Stimulated activated CD8-positive, alpha-beta memory T cell treated with anti-CD3 and anti-CD28 coated beads, Interleukin-7, amount 100 ng/mL, for 1 hour (primary cell): ENCODE measurements at places on chromosomes 2 and 18.

GRCh38 chr2:235358981-235359471 lies 134.8 kb upstream of the AGAP1 start:
- no peak for DNase-seq

- DNase-seq, result no peak
Observed at GRCh38 chr18:58633874-58634273, 5.0 kb upstream of the ALPK2 start.

DNA sequence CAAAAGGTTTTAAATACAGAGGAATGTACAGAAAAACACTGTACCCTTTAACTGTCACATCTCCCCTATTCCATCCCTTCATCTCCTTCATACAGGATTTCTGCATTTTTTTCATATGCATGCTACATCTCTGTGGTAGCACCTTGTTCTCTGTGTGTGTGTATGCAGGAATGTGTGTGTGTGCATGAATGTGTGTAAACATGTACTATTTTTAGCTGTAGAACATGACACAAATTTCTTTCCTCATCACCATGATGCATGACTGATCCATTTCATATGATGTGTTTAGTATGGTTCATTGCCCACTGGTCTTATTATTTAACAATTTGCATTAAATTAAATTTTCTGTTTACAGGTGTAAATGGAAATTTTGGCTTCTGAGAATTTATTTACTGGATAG lies 21.5 kb upstream of the ZEB2 start:
- DNase-seq, result no peak

- DNase-seq, result no peak
Observed at GRCh38 chr18:36176711-36177110, 10.6 kb upstream of the MOCOS start.

DNA sequence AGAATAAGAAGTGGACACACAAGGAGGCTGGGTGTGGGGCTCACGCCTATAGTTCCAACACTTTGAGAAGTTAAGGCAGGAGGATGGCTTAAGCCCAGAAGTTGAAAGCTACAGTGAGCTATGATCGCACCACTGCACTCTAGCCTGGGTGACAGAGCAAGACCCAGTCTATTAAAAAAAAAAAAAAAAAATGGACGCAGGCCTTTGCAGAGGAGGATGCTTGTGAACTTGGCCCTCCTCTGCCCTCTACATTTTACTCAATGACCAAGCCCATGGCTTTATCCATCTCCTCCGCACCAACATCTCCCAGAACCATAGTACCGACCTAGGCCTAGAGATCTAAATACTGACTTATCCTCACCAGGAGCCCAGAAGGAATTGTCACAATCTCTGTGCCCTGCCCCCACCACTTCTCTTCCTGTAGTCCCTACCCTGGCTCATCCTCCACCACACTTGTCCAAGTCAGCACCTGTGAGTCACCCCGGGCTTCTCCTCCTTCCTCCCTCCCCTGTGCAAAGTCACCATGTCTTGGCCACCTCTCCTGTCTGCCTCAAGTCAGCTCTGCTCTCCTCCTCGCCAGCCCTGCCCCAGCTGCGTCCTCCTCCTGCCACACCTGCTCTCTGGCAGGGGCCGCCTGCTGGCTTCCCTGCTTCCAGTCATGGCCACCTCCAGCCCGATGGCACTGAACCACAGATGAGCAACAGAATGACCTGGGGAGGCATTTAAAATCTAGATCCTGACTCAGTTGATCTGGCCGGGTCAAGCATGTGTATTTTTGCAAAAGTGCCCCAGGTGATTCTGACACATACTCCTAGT lies 35.8 kb upstream of the ASPRV1 start:
- no peak for DNase-seq

GRCh38 chr2:217838409-217838831 lies 164.4 kb downstream of the TNS1 start:
- DNase-seq, result no peak

DNA sequence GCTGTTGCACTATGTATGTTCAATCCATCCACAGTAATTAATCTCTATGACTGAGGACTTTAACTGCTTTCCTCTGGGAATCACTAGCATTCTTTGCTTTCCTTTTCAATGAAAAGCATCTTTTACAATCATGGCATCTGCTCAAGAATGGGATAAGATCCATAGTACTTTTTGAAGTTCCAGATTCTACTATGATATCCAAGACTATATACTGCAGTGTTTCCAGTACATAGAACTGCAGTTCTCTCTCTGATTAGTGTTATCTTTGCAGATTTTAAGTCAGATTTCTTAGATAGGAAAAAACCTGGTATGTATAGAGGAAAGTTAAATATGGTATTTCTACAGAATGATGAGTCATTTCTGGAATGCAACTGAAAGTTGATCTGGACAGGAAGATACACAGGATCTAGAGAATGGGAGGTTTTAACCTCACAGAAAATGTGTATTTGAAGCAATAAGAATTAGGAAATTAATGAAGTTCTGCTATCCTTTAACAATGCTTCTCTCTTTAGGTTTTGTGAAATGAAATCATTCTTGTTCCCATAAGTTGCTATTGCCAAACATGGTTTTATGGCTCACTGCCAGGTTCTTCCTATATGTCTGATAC lies 670.7 kb downstream of the ERBB4 start:
- DNase-seq, result no peak

GRCh38 chr2:1833046-1833445 lies 88.7 kb upstream of the PXDN start:
- DNase-seq, result no peak

DNA sequence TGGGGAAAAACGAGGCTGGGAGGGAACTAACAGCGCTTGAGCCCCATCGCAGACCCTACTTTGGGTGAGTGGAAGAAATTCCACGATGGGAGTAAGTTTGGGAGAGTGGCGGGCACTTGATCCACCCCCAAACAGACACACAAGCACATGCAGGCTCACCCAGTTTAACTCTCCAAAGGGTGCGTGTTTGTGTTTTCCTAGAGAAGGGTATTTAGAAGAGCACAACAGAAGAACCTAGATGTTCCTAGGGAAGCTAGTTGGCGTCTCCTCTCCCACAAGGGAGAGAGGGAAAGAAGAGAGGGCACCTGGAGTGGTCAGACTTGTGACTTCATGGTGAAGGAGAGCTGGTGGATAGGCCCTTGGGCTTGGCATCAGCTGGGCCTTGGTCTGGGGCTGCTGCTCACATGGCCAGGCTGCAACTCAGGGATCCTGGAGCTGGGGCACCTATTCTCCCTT lies 3.2 kb downstream of the GATA6 start:
- DNase-seq, result no peak

DNA sequence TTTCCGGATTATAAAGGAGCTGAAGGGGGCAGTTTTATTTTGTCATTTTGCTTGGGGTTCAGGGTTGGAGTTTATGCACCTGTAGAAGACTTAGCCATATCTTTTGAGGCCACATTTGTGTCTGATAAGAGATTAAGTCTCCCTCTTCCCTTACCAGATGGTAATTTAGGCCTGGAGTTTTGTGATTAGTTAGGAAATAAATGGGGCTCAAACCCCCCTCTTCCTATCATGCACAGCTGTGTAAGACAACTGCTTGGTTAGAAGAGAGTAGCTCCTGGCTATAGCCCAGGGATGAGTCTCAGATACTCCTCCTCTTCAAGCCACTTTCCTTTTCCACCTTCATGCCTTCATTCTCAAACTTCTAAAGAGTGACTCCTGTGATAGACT lies 802 bp upstream of the SAP130 start:
- DNase-seq, result no peak

DNA sequence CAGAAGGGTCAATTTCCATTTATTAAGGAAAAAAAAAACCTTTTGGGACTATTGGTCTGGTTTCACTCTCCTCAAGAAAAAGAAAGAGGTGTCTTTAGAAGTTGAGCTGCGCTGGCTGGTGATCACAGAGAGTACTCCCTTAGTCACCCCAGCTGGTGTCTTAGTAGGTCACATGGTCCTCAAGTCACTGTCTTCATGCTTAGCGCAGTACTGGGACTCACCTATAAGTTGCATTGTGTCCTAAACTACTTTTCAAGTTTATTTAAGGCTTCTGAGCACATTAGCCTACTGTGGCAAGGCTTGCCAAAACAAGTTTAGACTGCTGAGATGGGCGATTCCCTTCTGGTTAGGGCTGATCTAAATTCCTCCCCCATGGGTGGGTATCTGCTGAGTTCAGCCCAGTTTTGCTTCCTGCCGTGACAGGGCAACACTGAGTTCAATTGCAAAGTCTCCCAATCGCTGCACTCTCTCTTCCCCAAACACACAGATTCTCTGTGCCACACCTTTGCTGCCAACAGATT lies 824.9 kb upstream of the CRIM1 start:
- no peak for DNase-seq

DNA sequence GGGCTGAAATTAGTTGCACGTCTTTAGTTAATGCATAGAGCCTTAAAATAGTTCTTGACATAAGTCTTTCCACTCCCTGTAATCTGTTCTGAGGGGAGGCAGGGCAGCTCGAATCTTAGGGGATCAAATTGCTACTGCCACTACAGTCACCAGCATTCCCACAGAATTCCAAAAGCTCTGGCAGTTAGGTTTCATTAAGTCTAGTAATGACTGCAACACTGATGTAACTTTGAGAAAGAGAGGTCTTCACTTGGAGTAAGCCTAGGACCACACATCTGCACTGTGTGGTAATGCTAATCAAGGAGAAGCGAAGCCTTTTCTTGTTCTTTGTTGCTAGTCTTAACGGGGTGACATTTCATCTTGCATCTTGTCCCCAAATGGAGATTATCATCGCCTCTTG lies 19.3 kb upstream of the NCK2 start:
- no peak for DNase-seq

GRCh38 chr2:172256886-172257285 lies 154.2 kb upstream of the DLX2 start:
- no peak for DNase-seq

- DNase-seq, result no peak
Observed at GRCh38 chr2:120323214-120323613, 22.7 kb upstream of the INHBB start.

DNA sequence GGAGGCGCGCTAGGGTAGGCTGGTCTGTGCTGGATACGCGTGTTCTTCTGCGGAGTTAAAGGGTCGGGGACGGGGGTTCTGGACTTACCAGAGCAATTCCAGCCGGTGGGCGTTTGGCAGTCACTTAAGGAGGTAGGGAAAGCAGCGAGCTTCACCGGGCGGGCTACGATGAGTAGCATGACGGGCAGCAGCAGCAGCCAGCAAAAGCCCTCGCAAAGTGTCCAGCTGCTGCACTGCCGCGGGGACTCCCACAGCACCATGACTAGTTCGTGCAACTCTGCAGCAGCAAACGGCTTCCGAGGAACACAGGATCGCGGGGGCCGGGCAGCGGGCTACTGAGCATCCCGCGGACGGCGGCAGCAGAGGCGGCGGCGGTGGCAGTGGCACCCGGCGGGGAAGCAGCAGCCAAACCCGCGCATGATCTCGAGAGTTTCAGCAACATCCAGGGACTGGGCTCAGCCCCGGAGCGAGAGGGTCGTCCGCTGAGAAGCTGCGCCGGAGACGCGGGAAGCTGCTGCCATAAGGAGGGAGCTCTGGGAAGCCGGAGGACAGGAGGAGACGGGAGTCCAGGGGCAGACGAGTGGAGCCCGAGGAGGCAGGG lies 368 bp downstream of the TMEFF2 start:
- DNase-seq, result no peak

DNA sequence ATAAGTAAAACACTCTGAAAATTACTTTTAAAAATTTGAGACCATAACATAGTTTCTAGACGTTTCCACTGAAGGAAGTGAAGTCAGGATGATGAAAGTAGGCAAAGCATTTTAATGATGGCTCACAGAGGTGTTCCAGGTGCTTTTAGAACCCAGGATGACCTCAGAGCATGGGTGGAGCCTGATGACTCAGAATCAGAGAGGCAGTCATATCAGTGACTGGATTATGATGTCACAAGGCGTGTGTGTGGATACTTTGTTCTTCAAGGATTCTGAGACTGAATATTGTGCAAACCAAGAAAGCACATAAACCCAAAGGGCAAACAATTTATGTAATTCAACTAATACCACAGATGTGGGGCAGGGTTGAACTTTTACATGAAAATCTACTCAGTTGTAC lies 208.0 kb upstream of the FBXO11 start:
- no peak for DNase-seq
